Activated T-helper 1 cell treated with Interleukin-2 at 50 U/mL for 16 hours (primary cell): ENCODE measurements at places on chromosomes 6 and 20.

GRCh38 chr6:31203345-31203979 is 33.0 kb upstream of the POU5F1 start:
- DNase-seq: no peak

GRCh38 chr6:82906489-82906888 is 159.2 kb downstream of the UBE3D start:
- DNase-seq: no peak

DNA sequence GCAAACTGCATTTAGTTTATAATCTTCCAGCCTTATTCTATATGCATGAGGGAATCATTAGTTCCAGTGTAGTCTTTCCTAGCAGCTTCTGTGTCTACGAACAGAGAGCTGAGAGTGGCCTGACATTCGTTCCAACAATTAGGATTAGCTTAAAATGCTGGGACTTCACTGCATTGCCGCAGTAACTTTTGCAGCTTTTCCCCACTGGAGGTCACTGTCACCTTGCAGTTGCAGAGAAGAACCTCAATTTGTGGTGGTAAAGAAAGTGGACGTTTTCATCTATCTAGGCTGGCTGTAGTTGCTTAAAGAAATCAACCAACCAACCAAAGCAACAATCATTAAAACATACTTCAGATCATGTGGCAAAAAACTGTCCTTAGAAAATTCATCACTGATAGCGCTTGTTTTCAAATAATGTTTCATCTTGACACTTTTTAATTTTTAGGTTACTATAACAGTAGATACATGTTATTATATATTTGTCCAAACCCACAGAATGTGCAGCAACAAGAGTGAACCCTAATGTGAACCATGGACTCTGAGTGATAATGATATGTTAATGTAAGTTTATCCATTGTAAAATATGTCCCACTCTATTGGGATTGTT is 12.2 kb downstream of the MYLK4 start:
- DNase-seq: peak; percentile 5

GRCh38 chr20:15564981-15565380 is 1008.3 kb downstream of the KIF16B start:
- no peak for DNase-seq

GRCh38 chr6:30157999-30158398 is 3.0 kb downstream of the TRIM10 start:
- no peak for DNase-seq

GRCh38 chr6:120355822-120356221 is 978.5 kb downstream of the TBC1D32 start:
- DNase-seq: no peak
